Heart left ventricle (tissue), 16 donors: ENCODE measurements at places on chromosomes 1 and 21. TPM values are rescaled to one million over a fixed set of nuclear protein-coding genes. Genes with fewer than 3 reads are reported as not detected.
A peak's percentile ranks its signal among the peaks of the same experiment; 100 is the strongest.

- peak; percentile 48 for DNase-seq
These were observed 5.3 kb downstream of the DSCAM start for GRCh38 chr21:40841524-40842196.

The CFAP107 gene
- not detected for polyA plus RNA-seq

GRCh38 chr1:27074175-27074780 is 61.6 kb upstream of the TENT5B start:
- DNase-seq: no peak

- DNase-seq: no peak
These were observed 978 bp downstream of the PRDM15 start for GRCh38 chr21:41877901-41878830.

DNA sequence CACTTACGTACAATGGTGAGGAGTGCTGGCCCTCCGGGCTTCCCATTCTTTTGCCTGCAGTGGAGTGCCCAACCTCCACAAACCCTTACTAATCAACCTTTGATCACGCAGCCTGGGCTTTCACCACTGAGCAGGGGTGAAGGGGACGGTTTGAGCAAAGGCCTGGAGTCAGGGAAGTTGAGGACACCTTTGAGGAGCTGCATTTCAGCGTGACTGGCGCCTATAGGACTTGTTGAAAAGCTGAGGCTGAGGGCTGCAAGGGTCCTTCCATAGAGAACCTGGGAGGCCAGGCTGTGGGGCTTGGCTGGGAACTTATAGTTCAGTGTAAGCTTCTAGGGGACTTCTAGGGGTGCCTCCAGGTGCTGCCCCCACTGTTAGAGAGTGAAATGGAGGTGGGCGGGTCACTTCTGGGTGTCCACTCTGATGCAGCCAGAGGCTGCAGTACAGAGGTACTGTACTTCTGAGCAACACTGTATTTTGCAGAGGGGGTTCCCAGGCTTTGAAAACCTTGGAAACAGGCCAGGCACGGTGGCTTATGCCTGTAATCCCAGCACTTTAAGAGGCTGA is 9.8 kb downstream of the SYTL1 start:
- no peak for DNase-seq

The UBXN10 gene
- 0.14 TPM for polyA plus RNA-seq

The RHEX gene
- 0.36 TPM for polyA plus RNA-seq

The RNF223 gene
- not detected for polyA plus RNA-seq

GRCh38 chr1:38538834-38539233 is 320.7 kb downstream of the RRAGC start:
- no peak for DNase-seq

DNA sequence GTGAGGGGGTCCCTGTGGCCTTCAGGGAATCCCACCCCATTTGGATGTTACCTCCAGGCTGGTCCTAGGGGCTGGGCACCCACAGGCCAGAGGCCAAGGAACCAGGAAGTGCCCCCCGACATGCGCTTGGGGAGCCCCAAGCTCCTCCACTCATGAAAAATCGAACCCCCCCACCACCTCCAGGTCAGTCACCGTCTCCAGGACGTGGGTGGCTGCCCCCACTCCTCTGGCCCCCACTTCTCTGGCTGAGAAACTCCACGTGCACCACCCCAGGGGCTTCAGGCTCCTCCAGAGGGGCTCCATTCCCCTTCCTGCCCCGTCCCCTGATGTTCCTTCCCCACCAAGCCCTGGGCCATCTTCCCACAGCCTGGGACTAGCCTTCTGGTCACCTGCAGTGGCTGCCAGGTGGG is 30.5 kb upstream of the POFUT2 start:
- DNase-seq: peak; percentile 26

- DNase-seq: peak; percentile 87
These were observed 8.8 kb upstream of the FAM20B start for GRCh38 chr1:179016706-179017382.

GRCh38 chr1:149848340-149849110 is 50.8 kb upstream of the BOLA1 start:
- DNase-seq: no peak

The DNASE2B gene
- 0.06 TPM for polyA plus RNA-seq

The KCNH1 gene
- polyA plus RNA-seq: not detected

DNA sequence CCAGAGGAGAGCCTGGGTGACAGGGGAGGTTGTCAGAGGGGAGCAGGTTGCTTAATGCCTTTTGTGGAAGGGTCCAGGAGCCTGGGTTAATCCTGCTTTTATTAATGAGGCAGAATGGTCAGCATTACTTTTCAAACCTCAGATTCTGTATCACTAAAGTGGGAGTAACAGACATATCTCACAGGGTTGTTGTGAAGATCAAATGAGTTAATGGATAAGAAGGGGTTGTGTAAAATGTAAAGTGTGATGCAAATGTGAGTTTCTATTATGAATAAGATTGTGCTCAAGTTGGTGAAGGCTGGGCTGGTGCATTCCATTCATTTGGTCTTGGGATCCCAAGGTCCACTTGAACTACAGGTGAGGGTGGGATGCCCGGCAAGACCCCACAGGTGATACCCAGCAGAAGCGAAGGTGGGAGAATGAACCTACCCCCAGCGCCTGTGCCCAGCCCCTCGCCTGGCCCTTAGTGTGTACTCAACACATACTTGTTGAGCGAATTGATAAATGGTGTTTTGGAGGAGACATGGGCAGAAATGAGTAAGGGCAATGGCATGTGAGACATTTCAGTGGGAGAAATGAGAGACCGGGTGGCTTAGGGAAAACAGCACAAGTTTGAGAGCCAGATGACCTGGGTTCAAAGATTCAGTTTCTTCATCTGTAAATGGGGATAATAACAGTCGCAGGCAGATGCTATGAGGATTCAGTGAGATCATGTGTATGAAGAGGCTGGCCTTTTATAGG is 6.2 kb downstream of the SLC26A9 start:
- DNase-seq: no peak

DNA sequence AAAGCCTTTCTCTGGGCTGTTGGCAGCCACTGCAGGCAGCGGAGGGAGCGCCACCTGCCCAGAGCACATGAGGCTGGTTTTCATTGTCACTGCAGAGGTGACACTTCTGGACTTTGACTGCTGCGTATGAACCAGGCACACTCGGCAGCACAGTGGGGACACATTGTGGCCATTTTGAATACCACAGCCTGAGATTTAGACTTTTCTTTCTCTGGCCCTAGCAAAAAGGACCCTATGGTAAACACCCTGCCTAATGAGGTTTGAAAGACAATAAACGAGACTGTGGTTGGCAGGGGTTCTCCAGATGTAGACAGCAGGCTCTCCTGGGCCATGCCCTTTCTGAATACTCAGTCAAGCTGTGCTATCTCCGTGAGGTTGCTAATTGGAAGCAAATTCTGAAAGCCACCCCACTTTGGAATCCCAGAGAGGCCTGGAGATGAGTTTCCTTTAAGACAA is 12.0 kb upstream of the KCNE2 start:
- no peak for DNase-seq
